Left lung (tissue), 14 donors: ENCODE measurements at places on chromosomes 2 and 18.
A peak's percentile ranks its signal among the peaks of the same experiment; 100 is the strongest.

- DNase-seq: no peak
Measured at GRCh38 chr2:137367361-137367760, 596.9 kb upstream of the HNMT start.

DNA sequence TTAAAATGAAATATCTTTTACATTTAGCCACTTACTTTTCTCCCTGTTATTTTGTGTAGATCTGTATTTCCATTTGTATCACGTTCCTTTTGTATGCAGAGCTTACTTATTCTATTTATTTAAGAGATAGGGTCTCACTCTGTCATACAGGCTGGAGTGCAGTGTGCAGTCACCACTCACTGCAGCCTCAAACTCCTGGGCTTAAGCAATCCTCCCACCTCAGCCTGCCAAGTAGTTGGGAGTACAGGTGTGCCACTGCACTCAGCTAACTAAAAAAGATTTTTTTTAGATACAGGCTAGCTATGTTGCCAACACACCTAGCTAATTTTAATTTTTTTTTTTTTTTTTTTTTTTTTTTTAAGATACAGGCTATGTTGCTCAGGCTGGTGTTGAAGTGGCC, 10.9 kb downstream of the PTPN18 start:
- DNase-seq: no peak

DNA sequence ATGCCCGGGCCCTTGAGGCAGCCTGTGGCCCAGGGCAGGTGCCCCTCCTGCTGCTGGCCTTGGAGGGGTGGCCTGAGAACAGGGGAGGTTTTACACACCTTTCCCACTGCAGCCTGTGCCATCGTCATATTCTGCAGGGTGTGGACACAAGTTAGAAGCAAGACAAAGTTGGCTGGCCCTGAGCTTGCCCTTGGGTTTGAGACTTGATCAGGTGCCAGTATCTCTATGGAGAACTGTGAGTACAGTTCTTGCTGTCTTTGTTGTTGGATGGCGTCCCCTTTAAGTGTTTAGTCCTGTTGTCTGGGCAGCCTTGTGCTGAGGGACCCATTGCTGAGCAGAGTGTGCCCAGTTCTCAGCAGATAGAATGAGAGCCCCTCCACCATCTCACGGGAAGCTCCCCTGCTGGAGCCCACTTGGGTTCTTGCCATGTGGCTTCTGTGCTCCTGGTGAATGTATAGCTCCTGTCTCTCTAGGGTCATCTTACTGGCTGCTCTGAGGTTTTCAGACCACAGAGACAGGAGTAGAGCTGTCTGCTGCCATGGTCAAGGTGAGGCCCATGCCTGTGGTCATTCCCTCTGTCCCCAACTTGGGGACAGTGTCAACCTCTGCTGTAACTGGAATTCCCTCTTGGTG, 115.9 kb downstream of the SH3RF3 start:
- DNase-seq: no peak

- DNase-seq: no peak
Measured at GRCh38 chr2:159617100-159617499, 752 bp upstream of the BAZ2B start.

DNA sequence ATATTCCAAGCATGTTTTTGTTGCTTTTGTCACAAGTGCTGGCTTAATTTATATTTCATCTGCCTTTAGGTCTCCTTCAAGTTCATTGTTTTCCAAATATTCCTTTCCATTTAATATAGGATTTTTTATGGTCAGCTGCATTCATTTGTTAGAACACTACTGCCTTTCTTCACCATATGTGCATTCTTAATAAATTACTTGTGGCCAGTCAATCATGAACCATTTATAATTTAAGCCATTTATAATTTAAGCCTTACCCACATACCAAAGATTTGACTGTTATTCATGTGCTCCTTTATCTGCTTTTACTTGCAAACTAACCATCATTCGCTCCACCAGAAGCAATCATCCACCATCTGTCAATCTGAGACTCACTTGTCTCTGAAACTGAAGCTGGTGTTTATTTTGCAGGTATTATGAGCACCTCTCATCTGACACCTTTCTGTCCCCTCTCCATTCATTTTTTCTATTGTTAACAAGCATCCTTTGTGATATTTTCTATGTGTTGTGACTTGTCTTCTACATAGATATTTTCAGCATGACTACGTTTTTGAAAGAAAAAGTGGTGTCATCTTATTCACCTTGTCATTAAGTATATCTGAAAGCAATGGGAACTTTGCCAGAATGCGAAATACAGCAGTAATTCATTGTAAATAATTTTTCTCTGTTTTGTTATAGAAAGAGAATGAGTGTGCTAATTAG, 786.8 kb downstream of the KCNJ3 start:
- no peak for DNase-seq

DNA sequence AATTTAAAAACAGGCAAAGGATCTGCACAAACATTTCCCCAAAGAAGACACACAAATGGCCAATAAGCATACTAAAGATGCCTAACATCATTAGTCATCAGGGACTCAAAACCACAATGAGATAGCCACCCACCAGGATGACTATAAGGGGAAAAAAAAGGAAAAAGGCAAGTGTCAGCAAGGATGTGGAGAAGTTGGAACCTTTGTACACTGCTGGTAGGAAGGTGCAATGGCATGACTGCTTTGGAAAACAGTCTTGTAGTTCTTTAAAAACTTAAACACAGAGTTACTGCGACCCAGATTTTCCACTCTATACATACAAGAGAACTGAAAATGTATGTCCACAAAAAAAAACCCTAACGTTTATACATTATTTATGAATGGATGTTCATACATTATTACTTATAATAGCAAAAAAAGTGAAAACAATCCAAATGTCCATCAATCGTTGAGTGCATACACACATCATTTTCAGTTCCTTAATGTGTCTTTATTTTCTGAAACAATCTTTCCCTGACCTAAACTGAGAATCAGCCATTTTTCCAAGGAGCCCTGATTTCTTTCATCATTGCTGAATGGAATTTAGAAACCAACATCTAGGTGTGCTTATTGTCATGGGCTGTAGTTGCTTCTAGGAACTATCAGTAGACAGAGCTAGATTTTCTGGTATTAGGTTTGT, 64.7 kb upstream of the TLK1 start:
- no peak for DNase-seq

GRCh38 chr2:165572151-165572550, 102.7 kb downstream of the CSRNP3 start:
- no peak for DNase-seq

- no peak for DNase-seq
Measured at GRCh38 chr18:394262-394986, 106.1 kb downstream of the COLEC12 start.

DNA sequence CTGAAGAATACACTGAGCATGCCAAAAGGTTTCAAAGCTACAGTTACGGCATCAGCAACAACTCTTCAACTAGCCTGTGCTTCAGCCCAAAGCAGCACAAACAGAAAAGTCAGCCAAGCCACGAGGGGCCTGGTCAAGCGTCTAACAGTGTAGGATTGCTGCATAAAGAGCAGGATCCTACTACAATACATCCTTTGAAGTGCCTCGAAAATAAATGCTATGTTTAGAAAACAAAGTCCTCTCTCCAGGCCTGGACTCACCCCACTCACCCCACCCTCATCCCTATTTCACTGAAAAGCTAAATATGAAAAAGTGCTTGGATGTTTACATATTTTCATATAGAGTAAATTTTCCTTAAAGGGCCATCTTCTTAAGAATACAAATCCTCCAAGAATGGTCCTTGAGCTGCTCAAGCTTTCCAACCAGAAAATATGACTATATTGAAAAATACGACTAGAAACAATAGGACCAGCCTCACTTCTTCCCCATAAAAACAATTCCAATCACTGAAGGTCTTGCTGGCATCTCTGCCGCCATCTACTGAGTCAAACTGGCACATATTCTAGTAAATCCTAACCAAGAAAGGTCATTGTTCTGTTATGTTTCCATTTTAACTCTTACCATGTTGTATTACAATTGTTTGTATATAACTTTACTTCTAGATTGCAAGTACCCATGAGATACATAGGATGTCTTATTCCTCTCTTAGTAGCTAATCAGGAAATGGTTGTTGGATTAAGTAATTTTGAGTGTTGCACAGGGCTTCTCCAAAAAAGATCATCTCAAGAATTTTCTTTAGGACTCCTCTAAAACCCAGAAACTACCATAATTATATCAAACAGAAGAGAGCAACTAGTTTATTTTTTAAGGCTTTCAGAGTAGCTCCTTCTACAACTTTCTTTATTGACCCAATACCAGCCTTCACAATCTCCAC, 63.6 kb downstream of the CLHC1 start:
- DNase-seq: peak; percentile 75

- DNase-seq: no peak
Measured at GRCh38 chr2:34670482-34670881, 1071.4 kb upstream of the FAM98A start.

- no peak for DNase-seq
Measured at GRCh38 chr2:234994438-234995321, 42.9 kb downstream of the SH3BP4 start.

GRCh38 chr2:166335284-166335683, 40.5 kb downstream of the SCN9A start:
- DNase-seq: peak; percentile 72

GRCh38 chr2:9285921-9286320, 79.3 kb downstream of the ASAP2 start:
- DNase-seq: no peak

- DNase-seq: no peak
Measured at GRCh38 chr18:71426441-71426840, 1117.7 kb downstream of the CBLN2 start.

DNA sequence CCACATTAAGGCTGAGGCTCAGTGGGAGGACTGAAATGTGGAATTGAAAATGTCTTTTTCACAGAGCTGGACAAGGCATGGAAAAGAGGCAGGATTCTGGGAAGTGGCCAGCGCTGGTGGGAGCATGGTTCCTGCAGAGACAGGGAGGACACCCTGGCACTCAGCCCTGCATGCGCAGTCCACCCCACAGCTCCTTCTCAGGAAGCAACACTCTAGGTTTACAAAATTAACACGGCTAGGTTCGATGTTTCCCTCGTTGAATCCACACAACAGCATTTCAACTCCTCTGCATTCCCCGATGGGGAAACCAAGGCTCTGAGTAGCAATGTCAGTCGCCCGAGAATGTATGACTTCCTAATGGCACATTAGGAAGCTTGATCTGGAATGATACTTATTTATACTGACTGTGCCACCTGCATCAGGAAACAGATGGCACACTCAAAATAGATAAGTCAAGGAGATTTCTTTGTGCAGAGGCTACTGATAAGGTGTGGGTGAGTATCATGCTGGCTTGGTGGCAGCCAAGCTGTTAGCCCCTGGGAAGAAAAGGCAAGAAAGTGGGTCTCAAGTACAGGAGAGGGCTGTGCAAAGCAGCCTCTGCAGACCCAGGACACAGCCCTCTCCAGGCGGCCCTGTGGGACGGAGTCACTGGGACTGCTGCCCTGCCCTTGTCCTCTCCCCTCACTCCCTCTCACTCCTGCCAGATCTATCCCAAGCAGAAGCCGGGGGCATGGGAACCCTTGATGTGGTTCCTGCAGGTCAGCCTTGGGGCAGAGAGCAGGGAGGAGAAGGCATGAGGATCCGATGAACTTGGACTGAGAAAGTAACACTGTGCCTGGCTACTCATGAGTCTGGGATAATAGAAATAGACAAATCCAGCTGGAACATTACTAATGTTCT, 158.4 kb upstream of the FHL2 start:
- no peak for DNase-seq

- no peak for DNase-seq
Measured at GRCh38 chr18:10838553-10838952, 310.8 kb downstream of the PIEZO2 start.

GRCh38 chr2:236452238-236452637, 117.4 kb upstream of the ACKR3 start:
- no peak for DNase-seq

- no peak for DNase-seq
Measured at GRCh38 chr18:67402543-67402942, 114.0 kb downstream of the DSEL start.

DNA sequence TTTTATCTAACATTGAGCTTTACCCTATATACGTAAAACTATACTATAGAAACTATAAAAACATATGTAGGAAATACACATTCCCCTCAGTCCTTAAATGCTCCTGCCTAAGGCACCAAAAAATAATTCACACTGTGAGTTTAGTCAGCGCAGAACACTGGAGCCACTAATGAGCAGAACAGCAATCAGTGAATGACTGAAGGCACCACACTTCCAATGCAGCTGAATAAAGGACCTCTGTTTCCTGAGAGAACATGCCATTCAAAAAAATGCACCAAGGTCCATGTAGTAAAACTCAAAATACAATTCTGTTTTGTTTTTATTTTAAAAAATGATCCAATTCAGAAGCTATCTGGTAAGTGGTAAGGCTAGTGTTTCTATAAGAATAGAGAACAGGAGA, 1280.6 kb upstream of the NRXN1 start:
- no peak for DNase-seq

DNA sequence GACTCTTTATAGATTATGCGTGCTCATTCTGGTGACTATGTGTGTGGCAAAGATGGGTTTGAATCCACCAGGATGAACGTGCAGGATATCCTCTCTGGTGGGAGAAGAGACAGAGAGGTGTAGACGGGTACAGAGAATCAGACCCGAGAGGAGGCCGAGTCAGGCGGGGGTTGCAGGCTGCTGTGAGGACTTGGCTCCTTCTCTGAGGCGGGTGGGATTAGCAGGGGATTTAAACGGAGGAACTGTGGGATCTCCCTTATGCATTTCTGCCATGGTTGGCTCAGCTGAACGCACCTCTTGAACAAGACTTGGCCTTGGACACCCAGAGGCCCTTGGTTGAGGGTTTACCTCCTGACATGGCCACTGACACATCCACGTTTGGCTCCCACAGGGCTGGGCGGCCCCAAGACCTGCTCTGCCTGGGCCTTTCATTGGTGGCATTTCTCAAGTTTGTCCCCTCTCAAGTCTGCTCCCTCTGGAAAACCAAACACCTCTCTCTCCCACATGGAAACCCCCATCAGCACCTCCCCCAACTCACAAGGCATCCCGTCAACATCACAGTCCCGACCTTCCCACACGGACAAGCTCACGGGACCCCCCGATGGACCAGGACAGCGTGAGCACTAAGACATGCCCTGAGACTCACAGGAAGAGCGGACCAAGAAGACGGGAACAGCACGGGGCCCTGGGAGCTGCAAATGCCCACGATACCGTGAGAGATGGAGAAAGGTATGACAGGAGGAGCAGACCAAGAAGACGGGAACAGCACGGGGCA, 158.3 kb downstream of the RTP5 start:
- DNase-seq: peak; percentile 48

- no peak for DNase-seq
Measured at GRCh38 chr2:1227274-1227900, 185.9 kb upstream of the TPO start.

- no peak for DNase-seq
Measured at GRCh38 chr2:27771202-27771547, 344 bp upstream of the MRPL33 start.

DNA sequence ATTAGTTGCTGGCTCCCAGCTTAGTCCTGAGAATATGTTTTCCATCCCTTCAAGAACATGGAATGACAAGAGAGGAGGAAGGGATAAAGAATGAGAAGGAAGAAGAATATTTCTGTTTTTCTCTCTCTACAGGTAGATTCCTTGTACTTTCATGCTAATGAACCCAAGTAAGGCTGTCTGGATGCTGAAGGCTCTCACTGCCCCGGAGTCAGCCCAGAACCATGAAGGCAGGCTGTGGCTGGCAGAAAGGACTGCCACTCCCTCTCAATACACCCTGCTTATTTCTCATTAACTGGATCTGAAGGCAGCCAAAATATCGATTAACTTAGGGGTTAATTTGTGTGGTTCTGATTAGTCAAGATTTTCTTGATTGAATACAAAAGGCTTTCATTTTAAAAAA, 93.1 kb upstream of the NPAS2 start:
- DNase-seq: no peak

GRCh38 chr2:197994751-197995150, 190.4 kb downstream of the PLCL1 start:
- DNase-seq: no peak

GRCh38 chr18:56933472-56933871, 213.4 kb upstream of the BOD1L2 start:
- DNase-seq: no peak
